ENCODE measurements at places on chromosomes 7 and 10.

DNA sequence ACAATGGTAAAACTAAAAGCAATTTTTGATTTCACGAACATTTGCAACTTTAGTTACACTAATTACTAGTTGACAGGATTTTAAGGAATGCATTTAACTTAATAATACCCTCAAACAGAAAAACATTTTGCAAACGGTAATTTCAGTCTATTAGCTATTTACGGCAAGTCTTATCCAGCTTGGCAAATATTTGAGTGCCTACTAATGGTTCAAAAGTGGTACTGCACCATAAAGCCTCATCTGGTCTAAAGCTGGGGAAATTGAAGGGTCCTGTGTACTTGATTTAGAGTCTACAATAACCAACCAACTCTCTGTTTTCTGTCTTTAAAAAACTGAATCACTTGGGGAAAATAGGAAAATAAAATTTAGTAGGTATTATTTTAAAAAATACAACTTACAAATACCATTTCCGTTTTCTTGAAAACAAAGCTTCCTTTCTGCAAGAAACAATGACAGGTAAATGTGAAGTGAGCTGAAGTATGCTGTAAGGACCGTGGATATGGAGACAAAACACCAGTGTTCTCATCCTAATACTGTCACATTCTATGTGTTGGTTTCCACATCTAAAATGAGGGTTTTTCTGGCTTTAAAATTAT lies 142.3 kb downstream of the VPS50 start:
- peak; percentile 53 for DNase-seq

DNA sequence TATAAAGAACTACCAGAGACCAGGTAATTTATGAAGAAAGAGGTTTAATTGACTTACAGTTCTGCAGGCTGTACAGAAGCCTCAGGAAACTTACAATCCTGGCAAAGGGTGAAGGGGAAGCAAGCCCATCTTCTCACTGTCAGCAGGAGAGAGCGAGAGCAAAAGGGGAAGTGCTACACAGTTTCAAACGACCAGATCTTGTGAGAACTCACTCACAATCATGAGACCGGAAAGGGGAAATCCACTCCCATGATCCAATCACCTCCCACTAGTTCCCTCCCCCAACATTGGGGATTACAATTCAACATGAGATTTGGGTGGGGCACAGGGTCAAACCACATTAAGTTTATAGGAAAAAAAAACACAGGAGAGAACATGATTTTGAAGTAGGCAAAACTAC lies 222.1 kb upstream of the SHH start:
- DNase-seq, result no peak

DNA sequence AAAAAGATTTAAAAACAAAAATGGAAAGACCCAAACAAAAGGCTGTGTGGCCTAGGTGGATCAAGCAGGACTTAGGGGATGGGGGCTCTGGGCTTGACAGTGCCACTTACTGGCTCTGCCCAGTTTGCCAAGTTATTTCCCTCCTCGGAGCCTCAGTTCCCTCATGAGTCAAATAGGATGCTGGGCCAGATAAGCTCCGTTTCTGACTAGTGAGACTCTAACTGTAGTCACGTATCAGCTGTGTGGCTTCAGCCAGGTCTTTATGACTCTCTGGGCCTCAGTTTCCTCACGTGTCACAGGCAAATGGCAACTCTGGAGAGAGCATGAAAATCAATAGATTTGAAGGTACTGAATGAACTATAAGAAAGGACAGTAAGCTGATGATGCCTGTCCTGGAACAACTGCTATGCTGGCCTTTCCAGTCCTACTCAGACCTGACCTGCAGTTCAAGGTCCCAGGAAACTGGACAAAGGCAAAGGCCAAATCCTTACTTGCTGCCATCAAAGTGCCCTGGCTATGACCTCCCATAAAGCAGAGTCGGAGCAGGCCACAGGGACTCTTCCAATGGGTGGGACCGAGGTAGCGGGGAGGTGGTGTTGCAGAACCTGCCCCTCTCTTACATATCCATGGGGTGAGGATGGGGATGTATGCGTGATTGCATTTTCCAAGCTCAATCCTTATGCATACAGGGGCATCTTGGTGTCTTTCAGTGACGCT lies 27.0 kb downstream of the FAM53B start:
- no peak for DNase-seq

DNA sequence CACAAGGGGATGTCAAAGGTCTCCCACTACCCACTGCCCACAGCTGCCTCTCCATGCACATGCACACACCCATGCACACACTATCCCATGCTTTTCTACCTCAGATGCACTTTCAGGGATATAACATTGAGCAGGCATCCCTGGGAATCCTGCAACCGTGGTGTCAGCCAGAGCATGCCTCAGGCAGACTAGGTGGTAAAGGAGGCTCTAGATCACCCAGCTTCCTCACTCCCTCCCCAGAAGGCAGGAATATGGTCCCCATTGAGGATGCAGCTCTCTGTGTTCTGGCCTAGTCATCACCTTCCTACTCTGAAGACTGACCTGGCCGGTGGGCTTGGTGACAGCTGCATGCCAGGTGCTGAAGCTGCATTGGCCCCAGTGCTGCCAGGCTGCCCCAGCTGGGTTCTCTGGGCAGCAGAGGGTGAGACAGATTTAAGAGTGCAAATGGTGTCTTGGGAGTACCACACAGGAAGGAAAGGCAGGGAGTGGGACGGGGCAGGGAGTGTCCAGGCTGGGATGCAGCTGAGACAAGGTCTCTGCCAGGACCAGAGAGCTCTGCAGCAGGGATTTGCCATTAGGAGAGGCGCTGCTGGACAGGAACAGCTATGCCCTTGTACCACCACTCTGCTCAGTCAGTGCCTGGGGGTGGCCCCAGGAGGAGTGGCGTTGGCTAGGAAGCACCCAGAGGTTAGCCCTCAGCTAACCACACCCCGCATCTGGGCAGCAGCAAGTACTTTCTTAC lies 53.4 kb upstream of the GDF10 start:
- no peak for DNase-seq

GRCh38 chr7:158973440-158973839 lies 117.1 kb downstream of the DYNC2I1 start:
- DNase-seq, result peak; percentile 38

DNA sequence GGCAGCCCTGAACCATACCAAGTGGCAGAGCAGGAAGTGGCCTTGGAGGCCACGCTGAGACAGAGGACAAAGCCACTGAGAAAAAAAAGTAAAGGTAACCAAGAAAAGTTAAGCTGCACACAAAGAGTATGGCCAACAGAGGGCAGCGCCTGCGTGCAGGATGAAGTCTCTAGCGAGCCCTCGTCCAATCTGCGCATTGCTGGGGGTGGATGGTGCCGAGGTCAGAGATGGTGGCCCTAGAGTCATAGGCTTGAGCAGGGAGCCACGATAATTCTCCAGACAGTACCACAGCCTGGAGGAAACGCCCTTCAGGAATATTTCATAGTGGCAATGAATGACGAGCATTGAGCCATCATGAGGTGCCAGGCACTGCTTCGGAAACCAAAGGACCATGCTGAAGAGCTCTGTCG lies 9.7 kb downstream of the ATP6V0E2 start:
- peak; percentile 48 for DNase-seq

DNA sequence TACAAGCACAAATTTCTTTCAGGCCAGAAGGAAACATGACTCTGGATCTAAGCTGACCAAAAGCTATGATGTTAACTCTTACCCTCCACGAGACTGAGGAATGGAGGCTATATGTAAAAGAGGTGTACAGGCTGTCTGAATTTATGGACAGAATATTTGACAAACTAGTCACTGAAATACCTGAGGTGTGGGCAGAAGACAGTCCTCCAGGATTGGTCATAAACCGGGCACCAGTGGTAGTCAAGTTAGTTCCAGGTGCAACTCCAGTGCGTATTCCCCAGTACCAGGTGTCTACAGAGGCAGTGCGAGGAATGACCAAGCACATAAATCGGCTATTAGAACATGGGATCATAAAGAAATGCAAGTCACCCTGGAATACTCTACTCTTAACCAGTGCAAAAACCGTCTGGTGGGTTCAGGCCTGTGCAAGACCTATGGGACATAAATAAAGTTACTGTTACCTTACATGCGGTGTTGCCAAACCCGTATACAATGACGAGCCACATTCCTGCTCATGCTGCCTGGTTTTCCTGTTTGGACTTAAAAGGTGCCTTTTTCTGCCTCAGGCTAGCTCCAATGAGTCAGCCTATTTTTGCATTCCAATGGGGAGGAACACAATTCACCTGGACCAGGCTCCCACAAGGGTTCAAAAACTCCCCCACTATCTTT lies 6.7 kb upstream of the CYREN start:
- DNase-seq, result no peak

GRCh38 chr7:17532861-17533404 lies 234.5 kb downstream of the AHR start:
- peak; percentile 95 for DNase-seq

DNA sequence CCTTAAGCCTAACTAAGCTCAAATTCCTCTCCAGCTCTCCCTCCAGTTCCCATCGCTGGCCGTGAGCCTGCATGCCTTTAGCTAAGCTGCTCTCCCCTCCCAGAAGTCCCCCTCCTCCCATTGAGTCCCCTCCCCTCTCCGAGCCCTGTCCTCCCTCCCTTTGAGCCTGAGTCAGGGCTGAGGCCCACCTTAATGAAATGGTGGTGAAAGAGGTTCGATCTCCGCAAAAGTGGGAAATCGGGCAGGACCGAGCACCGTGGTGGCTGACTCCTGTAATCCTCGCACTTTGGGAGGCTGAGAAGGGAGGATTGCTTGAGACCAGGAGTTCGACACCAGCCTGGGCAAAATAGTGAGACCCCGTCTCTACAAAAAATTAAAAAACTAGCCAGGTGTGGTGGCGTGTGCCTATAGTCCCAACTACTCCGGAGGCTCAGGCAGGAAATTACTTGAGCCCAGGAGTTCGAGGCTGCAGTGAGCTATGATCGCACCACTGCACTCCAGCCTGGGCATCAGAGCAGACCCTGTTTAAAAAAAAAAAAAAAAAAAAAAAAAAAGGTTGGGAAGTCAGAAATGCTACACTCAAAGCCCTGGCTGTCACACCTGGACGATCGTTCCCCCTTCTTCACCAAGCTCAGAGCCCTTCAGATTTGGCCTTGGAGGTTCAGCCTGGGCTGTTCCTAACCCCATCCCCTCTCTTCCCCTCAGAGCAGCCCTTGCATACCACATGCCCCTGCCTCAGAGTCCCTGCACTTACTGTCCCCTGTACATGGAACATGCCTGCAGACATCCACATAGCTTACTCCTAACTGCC lies 995 bp upstream of the CLDN3 start:
- DNase-seq, result no peak

DNA sequence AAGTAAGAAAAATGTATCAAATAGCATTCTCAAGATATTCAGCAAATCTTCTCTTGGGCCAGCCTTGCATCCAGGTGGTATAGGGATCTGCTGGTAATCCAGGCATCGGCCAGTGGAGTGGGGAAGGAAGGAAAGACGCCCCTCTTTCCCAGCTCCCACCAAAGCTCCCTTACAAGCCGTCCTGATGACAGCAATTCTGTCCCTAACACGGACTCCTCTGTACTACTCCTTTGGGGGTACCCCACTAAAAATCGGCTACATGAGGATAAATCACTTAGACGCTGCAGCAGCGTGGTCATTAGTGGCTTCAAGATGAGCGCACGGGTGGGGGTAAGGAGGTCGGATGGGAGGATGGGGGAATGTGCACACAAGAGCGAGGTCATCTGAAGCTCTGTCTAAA lies 24.7 kb upstream of the NUB1 start:
- DNase-seq, result no peak

DNA sequence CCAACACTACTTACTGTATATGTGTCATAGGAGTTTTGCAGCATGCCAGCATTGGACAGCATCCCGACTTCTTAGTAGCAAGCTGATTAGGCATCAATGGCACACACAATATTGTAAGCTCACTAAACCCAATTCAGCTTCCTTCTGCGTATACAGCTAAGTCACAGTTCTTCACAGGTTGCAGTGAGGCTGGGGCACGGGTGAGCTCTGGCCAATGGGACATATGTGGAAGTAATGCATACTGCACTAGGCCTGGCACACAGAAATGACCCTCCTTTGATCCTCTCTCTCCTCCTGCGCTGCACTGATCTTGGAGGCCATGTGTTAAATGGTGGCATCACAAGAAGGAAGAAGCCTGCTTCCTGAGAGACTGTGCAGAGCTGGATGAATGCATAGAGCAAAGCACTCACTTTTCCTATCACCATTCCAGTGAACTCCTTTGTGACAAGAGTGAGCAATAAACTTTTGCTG lies 11.9 kb downstream of the RAB11FIP2 start:
- no peak for DNase-seq

DNA sequence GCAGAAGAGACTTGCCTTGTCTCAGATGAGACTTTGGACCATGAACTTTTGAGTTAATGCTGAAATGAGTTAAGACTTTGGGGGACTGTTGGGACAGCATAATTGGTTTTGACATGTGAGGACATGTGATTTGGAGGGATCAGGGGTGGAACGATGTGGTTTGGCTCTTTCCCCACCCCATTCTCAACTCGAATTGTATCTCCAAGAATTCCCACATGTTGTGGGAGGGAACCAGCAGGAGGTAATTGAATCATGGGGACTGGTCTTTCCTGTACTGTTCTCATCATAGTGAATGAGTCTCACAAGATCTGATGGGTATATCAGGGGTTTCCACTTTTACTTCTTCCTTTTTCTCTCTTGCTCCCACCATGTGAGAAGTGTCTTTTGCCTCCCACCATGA lies 229.7 kb upstream of the KCND2 start:
- no peak for DNase-seq

DNA sequence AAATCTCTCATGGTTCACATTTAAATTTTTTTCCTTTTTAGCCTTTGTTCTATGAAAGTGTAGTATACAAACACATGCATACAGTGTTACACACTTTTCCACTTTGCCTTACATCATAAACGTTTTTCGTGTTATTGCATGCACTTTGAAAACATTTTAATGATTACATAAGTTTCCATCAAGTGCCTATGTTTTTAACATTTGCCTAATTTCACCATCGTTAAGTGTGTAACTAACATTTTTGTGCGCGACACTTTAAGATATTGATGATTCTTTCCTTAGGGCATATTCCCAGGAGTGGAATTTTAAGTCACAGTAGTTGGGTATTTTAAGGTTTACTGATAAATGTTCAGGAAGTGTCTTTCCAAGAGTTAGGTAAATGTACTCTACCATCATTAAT lies 1.5 kb upstream of the FRAT2 start:
- DNase-seq, result no peak

DNA sequence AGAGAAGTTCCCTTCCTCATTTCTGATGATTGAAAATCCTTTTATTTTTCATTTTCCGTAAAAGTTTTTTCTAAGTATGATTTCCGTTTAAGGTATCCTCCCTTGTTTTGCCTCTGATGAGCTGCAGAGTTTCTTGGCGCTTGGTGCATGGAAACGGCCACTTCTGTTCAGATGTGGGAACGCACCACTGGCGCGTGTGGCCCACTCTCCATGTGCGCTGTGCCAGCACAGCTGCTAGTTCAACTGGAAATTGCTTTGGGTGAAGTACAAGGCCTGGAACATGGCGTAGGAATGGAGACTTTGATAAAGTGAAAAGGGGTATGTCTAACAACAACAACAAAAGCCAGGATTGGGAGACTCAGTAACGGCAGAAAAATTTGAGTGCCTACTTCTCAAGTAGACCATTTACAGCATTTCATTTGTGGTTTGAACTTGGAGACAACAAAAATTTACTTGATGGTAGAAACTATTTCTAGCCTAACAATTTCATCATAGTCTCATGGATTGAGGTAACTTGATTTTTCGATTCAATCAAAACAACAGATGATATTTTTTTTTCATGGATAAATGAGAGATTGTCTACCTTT lies 364.2 kb downstream of the SUGCT start:
- no peak for DNase-seq

- no peak for DNase-seq
Measured at GRCh38 chr7:4226524-4226882, 455.6 kb upstream of the FOXK1 start.

GRCh38 chr7:17910377-17910776 lies 29.9 kb downstream of the SNX13 start:
- DNase-seq, result no peak

- DNase-seq, result peak; percentile 30
Measured at GRCh38 chr7:129902788-129903422, 49.9 kb downstream of the UBE2H start.
